ENCODE measurements at places on chromosomes 13 and 19. TPM values are rescaled to one million over a fixed set of nuclear protein-coding genes. Genes with fewer than 3 reads are reported as not detected.

- no peaks in the 10 kb centered on the region for H3K4me1 ChIP-seq
- DNase-seq: no peak
Observed at GRCh38 chr19:57269515-57270250, 10.6 kb upstream of the ZNF460 start.

GRCh38 chr13:40537146-40537895 is 129.1 kb downstream of the FOXO1 start:
- H3K27me3 ChIP-seq: no peaks in the 10 kb centered on the region
- H3K27ac ChIP-seq: no peak overlapping the region
- H3K4me3 ChIP-seq: no peak overlapping the region
- H3K36me3 ChIP-seq: peaks cover 3% of the 10 kb centered on the region

DNA sequence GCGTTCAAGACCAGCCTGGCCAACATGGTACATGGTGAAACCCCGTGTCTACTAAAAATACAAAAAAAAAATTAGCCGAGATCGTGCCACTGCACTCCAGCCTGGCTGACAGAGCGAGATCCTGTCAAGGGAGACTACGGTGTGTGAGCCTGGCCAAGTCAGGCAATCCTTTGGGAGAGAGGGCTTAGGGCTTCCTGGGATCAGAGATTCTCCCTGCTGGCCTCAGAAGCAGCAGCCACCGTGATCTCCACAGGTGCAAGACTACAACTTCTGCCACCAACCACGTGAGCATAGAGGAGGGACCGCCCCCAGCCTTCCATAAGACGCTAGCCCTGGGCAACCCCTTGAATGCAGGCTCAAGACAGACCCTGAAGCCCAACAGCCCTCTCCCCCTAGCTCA is 7.6 kb downstream of the MFSD12 start:
- H3K27ac ChIP-seq: peak overlapping the region; percentile 53
- no peak overlapping the region for H3K4me3 ChIP-seq
- DNase-seq: no peak
- peaks cover 26% of the 10 kb centered on the region for H3K4me1 ChIP-seq

DNA sequence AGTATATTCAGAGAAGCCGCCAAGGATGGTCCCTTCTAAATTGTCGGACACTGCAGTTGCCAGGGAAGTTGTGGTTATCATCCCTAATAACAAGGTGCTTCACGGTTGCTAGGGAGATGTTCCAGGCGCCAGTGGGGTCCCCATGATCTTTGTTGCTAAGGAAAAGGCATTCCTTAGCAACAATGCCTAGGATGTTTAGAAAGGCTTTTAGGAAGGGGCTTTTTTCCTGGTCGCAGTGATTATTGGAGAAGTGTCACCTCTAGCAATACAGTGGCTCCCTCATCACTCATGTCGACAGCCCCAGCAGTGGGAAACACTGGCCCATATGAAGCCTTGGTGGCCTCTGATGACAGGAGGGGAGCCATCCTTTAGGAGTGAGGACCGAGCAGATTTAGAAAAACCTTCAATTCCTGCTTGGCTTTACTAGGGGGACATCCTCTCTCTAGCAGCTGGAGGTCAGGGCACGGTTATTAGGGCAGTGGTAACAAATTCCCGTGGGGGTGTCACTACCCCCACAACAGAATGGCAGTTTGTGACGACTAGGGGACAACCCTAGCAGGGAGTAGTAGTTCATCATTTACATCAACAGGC is 6.4 kb upstream of the TMC4 start:
- no peak overlapping the region for H3K4me3 ChIP-seq
- no peak for DNase-seq
- no peak overlapping the region for H3K27ac ChIP-seq
- no peaks in the 10 kb centered on the region for H3K27me3 ChIP-seq

GRCh38 chr19:18551631-18552030 is 6.0 kb upstream of the KXD1 start:
- H3K36me3 ChIP-seq: no peaks in the 10 kb centered on the region
- no peak overlapping the region for H3K27ac ChIP-seq
- no peaks in the 10 kb centered on the region for H3K27me3 ChIP-seq
- DNase-seq: no peak
- no peaks in the 10 kb centered on the region for H3K4me1 ChIP-seq

DNA sequence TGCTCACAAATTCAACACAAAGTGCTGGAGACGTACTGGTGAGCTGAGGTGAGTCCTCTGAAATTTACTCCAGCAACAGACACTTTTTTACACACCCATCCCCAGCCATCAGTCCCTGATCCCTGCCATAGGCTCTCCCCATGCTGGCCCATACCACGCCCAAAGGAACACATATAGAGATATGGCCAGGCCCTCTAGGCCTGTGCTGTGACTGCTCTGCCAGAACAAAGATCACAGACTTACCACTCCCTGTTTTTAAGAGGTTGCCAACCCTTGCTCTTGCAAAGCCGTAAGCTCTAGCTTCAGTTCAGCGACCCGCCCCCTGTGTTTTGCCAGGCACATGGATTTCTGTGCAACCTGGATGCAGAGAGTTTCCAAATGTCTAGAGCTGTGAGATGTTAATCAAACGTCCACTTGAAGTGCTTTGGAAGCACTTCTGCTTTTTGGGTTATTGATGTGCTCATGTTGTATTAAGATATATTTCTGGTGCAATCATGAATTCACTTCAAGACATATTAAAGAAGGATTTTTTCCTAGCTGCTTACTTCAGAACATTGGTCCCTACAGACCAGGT is 59.7 kb downstream of the DLEU7 start:
- no peak for DNase-seq
- H3K27ac ChIP-seq: no peak overlapping the region
- H3K36me3 ChIP-seq: no peaks in the 10 kb centered on the region

DNA sequence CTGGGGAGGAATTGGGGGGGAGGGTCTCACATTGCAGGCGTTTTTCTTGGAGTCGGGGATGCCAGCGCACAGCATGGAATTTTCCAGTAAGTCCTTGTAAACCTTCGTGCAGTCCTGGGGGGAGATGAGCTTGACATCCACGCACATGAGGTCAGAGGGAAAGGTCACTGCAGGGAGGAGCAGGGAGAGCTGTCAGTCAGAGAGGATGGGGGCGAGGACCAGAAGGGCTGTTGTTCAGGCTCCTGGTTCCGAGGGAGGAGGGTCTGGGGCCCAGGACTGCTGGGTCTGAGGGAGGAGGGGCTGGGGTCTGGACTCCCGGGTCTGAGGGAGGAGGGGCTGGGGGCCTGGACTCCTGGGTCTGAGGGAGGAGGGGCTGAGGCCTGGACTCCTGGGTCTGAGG is 4.0 kb downstream of the KLK7 start:
- no peak for DNase-seq
- H3K36me3 ChIP-seq: no peaks in the 10 kb centered on the region
- no peak overlapping the region for H3K4me3 ChIP-seq
- no peaks in the 10 kb centered on the region for H3K4me1 ChIP-seq
- H3K27me3 ChIP-seq: peaks cover 14% of the 10 kb centered on the region

DNA sequence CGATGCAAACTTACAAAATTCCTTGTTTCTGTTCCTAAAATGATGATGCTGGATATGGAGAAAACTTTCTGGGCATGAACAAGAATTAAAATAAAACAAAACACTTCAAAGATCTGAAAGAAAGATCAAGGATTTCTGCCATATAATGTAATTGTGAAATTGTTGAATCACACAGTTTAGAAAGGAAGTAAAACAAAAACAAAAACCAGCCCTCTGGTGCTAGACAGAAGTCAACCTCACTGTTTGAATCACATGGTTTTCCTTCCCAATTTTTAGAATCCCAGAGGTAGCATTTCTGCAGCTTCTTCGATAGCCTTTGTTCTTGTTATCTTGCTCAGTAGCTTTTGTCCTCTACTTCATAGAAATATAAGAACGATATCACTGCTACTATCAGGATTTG is 118.2 kb upstream of the ARGLU1 start:
- H3K36me3 ChIP-seq: no peaks in the 10 kb centered on the region
- H3K27ac ChIP-seq: no peak overlapping the region
- H3K4me3 ChIP-seq: no peak overlapping the region

DNA sequence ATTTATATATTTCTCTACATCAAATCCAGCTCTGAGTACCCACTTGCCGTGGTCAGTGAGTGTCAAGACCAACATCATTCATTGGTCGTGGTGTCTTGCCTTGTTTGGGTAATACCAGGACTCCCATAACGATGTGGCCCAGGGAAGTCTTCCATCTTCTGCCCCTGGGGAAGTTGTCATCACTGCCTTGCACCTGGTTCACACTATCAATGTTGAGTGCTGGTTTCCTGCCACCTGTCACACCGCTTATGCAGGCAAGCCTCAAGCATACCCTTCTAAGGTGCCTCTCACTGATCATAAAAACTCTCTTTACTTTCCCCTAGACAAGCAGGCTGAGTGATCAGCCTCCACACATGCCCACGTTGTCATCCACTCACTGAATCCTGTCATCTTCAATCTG is 382.4 kb downstream of the KCTD12 start:
- no peak for DNase-seq
- H3K4me3 ChIP-seq: no peak overlapping the region
- H3K36me3 ChIP-seq: no peaks in the 10 kb centered on the region
- no peaks in the 10 kb centered on the region for H3K27me3 ChIP-seq

GRCh38 chr19:1067341-1067957 is 482 bp downstream of the ARHGAP45 start:
- no peaks in the 10 kb centered on the region for H3K27me3 ChIP-seq
- no peak for DNase-seq
- H3K36me3 ChIP-seq: peaks cover 23% of the 10 kb centered on the region
- H3K4me1 ChIP-seq: peaks cover 35% of the 10 kb centered on the region

GRCh38 chr19:49213791-49214190 is 56.2 kb downstream of the TRPM4 start:
- no peak for DNase-seq
- H3K36me3 ChIP-seq: no peaks in the 10 kb centered on the region
- no peak overlapping the region for H3K4me3 ChIP-seq
- no peak overlapping the region for H3K27ac ChIP-seq

GRCh38 chr13:111249637-111250360 is 70.6 kb upstream of the TEX29 start:
- H3K27me3 ChIP-seq: no peaks in the 10 kb centered on the region
- H3K36me3 ChIP-seq: peaks cover 71% of the 10 kb centered on the region
- H3K4me3 ChIP-seq: no peak overlapping the region
- DNase-seq: no peak
- peaks cover 3% of the 10 kb centered on the region for H3K4me1 ChIP-seq
- H3K27ac ChIP-seq: no peak overlapping the region

GRCh38 chr13:90867336-90867683 is 480.2 kb upstream of the MIR17HG start:
- H3K36me3 ChIP-seq: no peaks in the 10 kb centered on the region
- no peaks in the 10 kb centered on the region for H3K27me3 ChIP-seq
- no peak overlapping the region for H3K27ac ChIP-seq
- H3K4me1 ChIP-seq: no peaks in the 10 kb centered on the region

GRCh38 chr19:7859831-7860713 is 14.1 kb downstream of the PRR36 start:
- H3K4me3 ChIP-seq: no peak overlapping the region

- no peak overlapping the region for H3K4me3 ChIP-seq
- H3K27me3 ChIP-seq: no peaks in the 10 kb centered on the region
- no peak for DNase-seq
Observed at GRCh38 chr19:32688311-32688710, 3.3 kb upstream of the NUDT19 start.

DNA sequence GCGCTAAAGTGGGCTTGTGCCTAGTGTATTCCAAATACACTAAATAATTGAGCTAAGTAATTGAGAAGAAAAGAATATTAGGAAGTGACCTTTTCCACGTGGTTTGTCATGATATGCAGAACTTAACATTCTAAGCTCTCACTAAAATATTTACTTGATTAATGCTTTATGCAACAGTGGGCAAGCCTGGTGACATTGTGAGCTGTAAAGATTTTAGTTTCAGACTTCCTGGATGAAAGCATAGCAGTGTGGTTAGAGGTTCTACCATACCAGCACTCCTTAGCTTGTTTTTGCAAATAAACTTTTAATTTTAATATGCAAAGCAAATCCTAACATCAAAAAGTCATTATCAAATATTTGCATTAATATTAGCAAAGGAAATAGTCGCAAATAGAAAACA is 1065.1 kb upstream of the SPRY2 start:
- H3K27ac ChIP-seq: no peak overlapping the region
- no peak overlapping the region for H3K4me3 ChIP-seq
- DNase-seq: no peak
- H3K36me3 ChIP-seq: no peaks in the 10 kb centered on the region
- no peaks in the 10 kb centered on the region for H3K27me3 ChIP-seq

- H3K27me3 ChIP-seq: no peaks in the 10 kb centered on the region
- H3K4me3 ChIP-seq: no peak overlapping the region
- no peaks in the 10 kb centered on the region for H3K36me3 ChIP-seq
- DNase-seq: no peak
- H3K4me1 ChIP-seq: peaks cover 8% of the 10 kb centered on the region
- no peak overlapping the region for H3K27ac ChIP-seq
Observed at GRCh38 chr13:32878163-32878562, 138.1 kb upstream of the KL start.

GRCh38 chr13:41462427-41462826 is 5.1 kb downstream of the RGCC start:
- no peaks in the 10 kb centered on the region for H3K27me3 ChIP-seq
- peak overlapping the region; percentile 99 for H3K27ac ChIP-seq
- H3K36me3 ChIP-seq: peaks cover 74% of the 10 kb centered on the region
- peak; percentile 60 for DNase-seq

DNA sequence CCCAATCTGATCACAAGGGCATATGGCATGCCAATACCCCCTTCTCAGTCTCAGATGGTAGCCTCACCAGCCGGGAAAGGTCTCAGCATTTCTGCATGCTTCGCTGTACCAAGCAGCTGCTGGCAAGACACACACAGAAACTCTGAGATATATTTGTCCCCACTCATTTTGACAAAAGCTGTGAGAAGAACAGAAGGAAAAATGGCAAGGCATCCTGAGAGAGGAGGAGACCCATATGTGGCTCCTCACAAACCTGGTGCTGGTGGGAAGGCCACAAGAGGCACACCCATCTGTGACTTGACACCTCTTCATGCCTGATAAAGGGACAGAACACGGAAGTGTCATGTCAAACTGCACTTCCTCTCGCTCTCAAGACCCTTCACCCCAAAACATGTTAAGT is 36.7 kb upstream of the DOCK9 start:
- H3K27me3 ChIP-seq: no peaks in the 10 kb centered on the region
- no peak for DNase-seq
- peaks cover 8% of the 10 kb centered on the region for H3K36me3 ChIP-seq
- peaks cover 27% of the 10 kb centered on the region for H3K4me1 ChIP-seq

DNA sequence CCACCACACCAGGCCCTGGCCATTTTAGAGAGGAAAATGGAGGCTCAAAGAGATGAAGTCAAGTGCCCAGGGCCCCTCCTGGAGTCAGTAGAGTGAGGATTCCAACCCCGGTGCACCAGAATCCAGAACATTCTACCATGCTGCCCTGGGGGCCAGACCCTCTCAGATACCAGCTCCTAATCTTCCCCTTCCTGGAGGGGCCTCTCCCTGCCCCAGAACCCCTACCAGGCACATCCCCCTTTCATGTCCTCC is 11.1 kb downstream of the CAPN12 start:
- no peak for DNase-seq
- peak overlapping the region; percentile 66 for H3K27ac ChIP-seq
- peaks cover 7% of the 10 kb centered on the region for H3K27me3 ChIP-seq
- peaks cover 38% of the 10 kb centered on the region for H3K4me1 ChIP-seq
- peaks cover 17% of the 10 kb centered on the region for H3K36me3 ChIP-seq

Gene WDR87
- total RNA-seq: not detected

Gene TRAPPC6A
- total RNA-seq: 28.5 TPM

Gene B3GNT3
- total RNA-seq: not detected

Gene KLK11
- not detected for total RNA-seq

Gene ZNF574
- total RNA-seq: 18.5 TPM

Gene FRY
- 1.8 TPM for total RNA-seq

Gene SGCG
- total RNA-seq: not detected

Gene LGALS7B
- total RNA-seq: not detected

Gene ZNF730
- 0.85 TPM for total RNA-seq

Gene ZNF66
- 7.9 TPM for total RNA-seq

Gene CCL25
- total RNA-seq: not detected

Gene CASP14
- total RNA-seq: not detected

Gene ZNF560
- not detected for total RNA-seq

Gene ZNF91
- total RNA-seq: 31.1 TPM

Gene CCDC169
- 0.50 TPM for total RNA-seq

Data from activated CD4-positive, alpha-beta T cell treated with anti-CD3 and anti-CD28 coated beads, Interleukin-2, amount 10 ng/mL, durations not matched to agents 24 days and 14 days (primary cell).